ENCODE measurements at places on chromosomes 1 and 21.

DNA sequence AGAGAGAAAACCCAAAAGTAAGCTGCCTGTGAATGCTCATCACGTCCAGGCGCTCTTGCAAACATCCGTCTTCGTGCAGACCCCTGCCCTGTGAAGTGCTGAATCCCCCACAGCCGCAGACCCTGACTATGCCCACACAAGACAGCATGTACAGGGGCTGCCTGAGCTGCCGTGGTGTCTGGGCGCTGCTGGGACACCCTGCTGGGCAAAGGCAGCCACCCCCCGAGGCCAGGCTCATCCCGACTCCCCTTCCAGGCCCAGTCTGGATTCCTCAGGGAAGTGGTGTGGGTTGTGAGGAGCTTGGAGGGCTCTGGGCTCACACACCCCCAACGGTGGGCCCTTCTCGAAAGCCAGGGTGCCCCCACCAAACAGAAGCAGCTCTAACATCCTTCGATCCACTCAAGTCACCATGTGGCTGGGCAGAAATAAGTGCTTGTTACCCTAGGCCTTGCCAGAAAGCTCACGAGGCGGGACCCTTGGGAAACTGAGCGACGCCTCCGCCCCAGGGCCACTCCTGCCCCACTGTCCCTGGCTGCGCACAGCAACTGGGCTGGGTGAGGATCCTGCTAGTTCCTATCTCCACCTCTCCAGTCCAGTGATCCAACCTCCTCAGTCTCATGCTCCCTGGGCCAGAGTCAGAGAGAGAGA lies 4.8 kb upstream of the WNT9A start:
- DNase-seq = no peak

GRCh38 chr1:211145944-211146343 lies 12.0 kb upstream of the KCNH1 start:
- DNase-seq = no peak

DNA sequence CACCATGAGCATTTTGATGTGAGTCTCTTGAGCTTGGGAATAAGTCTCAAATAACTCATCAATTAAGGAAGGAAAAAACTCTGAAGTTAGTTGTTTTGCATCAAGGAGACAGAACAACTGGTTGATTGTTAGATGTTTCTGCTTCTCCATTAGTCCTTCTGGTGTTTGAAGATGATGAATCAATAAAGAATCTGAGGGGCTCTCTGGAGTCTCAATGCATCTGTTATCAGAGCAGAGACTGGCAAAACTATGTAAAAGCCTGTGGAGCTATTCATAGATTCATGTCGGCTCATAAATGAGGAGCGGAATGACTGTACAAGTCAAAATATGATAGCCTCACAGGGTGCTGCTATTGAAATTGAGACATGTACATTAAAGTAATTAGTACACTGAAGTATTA lies 73.3 kb upstream of the ZC3H11B start:
- DNase-seq = no peak

DNA sequence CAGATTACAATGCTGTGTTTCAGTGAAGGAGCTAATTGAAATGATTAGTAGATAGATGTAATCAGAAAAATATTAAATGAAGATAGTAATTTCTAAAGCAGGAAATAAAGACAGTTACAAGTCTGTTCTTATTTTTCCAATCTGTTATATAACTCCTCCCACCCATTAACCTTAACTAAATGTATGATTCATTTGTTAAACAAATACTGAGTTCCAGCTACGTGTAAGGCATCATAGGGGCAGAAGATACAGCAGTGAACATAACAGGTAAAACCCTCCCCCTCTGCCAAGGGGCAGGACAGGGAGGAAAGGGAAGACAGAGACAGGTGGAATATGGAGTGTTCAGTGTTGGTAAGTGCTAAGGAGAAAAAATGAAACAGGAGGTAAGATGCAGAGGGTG lies at the start of gene FAM177B:
Gene FAM177B (plus strand): TSS at position 231 of the 400 bp plus-strand sequence. CDS start 9,344 bp downstream, outside the sequence.
- no peak for DNase-seq

All from stimulated activated CD8-positive, alpha-beta memory T cell treated with anti-CD3 and anti-CD28 coated beads, Interleukin-7, amount 100 ng/mL, for 24 hours (primary cell).